ENCODE measurements at places on chromosomes 5 and 9.

GRCh38 chr9:131818089-131818488 is 78.2 kb upstream of the RAPGEF1 start:
- DNase-seq: no peak

- DNase-seq: no peak
These were observed 11.7 kb upstream of the UGT3A2 start for GRCh38 chr5:36078430-36078829.

GRCh38 chr5:168987543-168988300 is 313.2 kb downstream of the SLIT3 start:
- DNase-seq: peak; percentile 36

- DNase-seq: no peak
These were observed 6.1 kb upstream of the TMEFF1 start for GRCh38 chr9:100466829-100467221.

DNA sequence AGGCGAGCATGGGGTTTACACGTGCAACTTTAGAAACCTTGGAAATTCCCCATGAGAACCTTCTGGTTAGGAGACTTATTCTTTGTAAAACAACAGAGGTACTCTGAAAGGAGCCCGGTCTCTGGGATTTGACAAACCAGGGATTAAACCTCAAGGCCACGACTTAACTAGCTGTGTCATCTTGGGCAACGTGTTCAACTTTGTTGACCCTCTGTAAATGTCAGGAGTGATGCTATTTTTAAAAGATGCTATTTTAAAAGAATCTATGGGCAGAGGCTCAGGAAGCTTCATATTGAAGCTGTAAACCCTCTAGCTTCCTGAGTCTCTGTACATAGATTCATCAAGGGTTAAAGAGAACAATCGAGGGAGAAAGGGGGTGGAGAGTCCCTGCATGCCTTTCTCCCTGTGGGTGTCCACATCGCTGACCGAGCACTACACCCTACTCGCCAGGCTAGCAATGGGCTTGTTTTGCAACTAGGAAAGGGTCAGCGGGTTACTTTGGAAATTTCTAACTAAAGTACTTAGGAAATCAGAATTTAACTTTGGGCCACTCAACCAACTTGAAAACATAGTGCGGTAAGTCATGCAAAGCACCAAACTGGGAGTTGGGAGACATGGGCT is 2.1 kb downstream of the SLC36A2 start:
- DNase-seq: no peak

DNA sequence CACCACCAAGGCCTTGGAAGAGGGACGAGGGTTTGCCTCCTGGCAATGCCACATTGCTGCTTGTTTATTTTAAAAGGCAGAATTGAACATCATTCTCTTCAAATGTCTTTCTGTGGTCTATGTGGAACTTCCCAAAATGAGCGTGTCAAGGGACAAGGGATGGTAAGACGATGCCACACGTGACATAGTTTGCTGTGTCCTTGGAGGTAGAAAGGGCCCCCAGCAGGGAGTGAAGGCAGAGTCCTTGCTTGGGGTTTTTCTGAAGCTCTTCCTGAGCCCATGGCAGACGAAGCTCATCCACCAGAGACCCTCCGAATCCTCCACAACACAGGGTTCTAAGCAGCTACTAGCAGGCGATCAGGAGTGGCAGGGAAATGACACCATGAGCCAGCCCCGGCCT is 28.3 kb downstream of the PRRX2 start:
- no peak for DNase-seq

GRCh38 chr9:125337236-125337635 is 75.6 kb downstream of the GAPVD1 start:
- DNase-seq: no peak

All from activated CD8-positive, alpha-beta memory T cell treated with anti-CD3 and anti-CD28 coated beads, Interleukin-2, amount 50 U/mL, for 4 hours (primary cell).